Thymus (tissue), 14 donors: ENCODE measurements at places on chromosomes 3 and 15. TPM values are rescaled to one million over a fixed set of nuclear protein-coding genes. Genes with fewer than 3 reads are reported as not detected.
A peak's percentile ranks its signal among the peaks of the same experiment; 100 is the strongest.

DNA sequence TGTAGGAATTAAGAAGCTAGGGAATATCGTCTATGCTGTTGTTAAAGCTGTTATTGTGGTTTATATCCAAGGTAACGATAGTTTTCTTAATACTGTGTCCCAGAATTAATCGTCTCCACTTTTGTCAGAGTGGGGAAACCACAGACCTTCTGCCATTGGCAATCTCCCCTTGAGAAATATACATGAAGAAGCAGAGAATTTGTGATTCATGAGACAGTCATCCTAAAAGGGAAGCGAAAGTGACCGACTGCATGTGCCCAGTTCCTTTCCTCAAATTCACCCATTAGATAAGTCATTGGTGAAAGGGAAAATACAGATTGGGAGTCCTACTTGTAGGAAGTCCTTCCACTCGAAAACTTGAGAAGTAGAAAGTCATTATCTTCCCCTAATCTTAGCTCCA, 26.6 kb downstream of the DIPK2A start:
- DNase-seq: no peak

DNA sequence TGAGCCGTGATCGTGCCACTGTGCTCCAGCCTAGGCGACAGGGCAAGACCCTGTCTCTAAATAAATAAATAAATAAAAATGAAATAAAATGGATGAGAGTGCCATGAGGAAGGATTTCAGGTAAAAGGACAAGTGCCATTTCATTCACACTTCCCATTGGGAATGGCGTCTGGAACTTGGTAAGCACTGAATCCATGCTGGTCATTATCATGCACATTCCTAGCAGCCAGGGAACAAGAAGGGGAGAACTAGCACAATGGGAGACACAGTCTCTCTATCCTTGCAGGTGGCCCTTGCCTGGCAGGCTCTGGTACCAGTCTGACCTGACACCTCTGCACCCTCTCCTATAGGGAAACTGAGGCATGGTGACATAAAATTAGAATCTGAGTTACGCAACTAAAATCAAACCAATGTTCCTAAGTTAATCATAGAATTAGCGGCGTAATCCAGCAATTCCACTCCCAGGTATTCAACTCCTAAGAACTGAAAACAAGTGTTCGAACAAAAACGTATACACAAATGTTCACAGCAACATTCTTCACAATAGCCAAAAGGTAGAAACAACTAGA, 70.8 kb upstream of the MFGE8 start:
- no peak for DNase-seq

MRAS gene
- total RNA-seq: 4.7 TPM

DNA sequence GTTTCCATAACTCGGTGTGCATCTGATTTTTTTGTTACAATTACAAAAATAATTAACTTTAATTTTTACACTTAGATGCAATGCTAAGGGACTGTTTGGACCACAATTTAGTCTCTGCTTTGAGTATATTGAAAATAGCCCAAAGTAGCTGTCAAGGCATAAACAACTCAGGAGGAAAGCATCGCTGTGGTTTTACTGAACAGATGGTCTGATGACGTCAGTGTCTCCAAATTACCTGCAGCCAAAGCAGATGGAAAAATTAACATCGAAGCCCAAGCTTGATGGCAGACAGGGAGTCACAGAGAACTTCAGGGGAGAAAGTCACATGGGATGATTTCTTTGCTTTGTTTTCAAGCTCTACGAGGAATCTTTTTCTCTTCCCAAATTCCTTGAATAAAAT, 83.1 kb upstream of the PLCL2 start:
- DNase-seq: no peak

DNA sequence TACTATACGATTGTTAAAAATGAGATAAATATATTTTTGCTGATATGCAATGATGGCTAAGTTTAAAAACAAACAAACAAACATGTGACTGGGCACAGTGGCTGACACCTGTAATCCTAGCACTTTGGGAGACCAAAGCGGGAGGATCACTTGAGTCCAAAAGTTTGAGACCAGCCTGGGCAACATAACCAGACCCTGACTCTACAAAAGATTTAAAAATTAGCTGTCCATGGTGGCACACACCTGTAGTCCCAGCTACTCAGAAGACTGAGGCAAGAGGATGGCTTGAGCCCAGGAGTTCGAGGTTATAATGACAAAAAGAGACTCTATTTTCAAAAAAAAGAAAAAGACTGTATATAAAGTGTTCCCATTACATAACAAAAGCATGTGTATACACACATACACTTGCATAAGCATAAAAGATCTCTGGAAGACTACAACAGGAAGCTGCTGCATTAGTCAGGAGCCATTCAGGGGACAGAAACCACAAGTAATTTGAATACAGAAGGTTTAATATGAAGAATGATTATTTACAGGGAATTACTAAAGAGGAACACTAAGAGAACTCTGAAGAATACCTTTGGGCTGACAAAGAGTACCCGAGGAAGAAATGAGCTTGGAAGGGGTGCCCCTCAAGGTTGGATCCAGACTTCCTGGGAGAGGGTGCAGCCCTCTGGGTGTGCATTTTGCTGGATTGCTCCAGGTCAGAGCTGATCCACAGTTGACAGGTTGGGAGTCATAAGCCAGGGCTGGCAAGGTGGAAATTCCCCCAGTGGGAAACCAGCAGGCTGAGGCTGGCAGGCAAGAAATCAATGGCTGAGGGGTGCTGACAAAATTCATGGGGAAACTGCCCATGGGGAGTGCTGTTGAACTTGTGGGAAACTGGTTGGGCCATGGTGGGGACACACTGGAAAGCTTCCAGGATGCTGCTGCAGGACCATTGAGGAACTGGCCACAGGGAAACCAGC, 9.3 kb upstream of the TM4SF18 start:
- no peak for DNase-seq

CCDC14 gene
- total RNA-seq: 57.3 TPM

SLC28A1 gene
- total RNA-seq: 0.05 TPM

DNA sequence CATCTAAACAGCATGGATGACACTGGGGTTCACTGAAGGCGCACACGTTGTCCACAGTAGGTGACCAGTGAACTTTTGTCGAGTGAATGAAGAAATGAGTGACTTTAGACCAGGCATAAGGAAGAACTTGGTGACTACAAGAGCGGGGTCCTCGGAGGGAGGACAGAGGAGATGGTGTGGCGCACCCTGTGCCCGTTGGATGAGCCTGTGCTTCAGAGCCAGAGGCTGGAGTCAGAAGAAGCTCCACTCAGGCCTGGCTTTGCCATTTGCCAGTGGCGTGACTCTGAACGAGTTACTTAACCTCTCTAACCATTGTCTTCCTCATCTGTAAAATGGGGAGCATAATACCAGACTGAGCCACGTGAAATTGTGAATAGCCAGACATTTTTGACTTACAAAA, 42.2 kb downstream of the MUC4 start:
- no peak for DNase-seq

GRCh38 chr3:28134792-28135375, 106.5 kb upstream of the CMC1 start:
- no peak for DNase-seq

RTP1 gene
- 0.05 TPM for total RNA-seq

MYLK gene
- total RNA-seq: 5.4 TPM

DNA sequence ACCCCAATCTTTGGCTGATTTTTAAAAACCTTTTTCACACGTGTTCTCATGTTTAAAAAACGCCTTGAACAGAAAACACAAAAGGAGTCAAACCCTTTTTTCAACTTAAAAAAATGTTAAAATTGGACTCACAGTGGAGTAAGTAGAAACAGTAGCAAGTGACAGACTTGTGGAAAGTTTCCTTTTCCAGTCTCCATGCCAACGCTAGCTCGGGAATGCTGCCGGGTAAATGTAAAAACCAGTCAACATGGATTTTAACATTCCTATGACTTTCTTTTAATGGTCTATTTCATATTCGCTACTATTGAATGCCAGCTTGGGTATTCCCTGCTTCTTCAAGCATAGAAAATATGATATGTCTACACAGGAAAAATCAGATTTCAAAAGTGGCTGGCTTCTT, 1.6 kb upstream of the PROK2 start:
- no peak for DNase-seq

PGBD4 gene
- 1.4 TPM for total RNA-seq

- peak; percentile 9 for DNase-seq
These were observed 52.9 kb downstream of the RYK start for GRCh38 chr3:134197681-134198261.

LTF gene
- 44.2 TPM for total RNA-seq

FAIM gene
- 25.1 TPM for total RNA-seq

GRCh38 chr15:73522011-73522410, 79.0 kb downstream of the REC114 start:
- no peak for DNase-seq

- DNase-seq: no peak
These were observed 3.0 kb upstream of the SPG11 start for GRCh38 chr15:44666210-44667038.

CLEC3B gene
- total RNA-seq: 25.5 TPM

CLDN16 gene
- total RNA-seq: 0.52 TPM

DNA sequence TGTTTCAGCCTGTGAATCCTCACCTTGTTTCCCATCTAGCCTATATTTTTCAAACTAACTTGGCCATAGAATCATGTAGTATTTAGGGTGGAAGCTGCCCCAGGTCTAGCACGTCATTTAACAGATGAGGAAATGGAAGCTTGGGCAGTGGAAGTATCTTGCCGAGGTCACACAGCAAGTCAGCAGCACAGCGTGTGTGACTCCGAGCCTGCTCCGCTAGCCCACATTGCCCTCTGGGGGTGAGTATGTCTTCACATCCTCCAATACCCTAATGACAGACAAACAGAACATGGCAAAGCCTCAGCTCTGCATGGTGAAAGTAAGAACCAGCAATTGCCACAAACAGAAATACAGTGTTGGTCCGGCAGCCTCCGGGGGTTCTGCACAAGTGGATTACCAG, 2.2 kb upstream of the CCR5 start:
- DNase-seq: peak; percentile 69

DNA sequence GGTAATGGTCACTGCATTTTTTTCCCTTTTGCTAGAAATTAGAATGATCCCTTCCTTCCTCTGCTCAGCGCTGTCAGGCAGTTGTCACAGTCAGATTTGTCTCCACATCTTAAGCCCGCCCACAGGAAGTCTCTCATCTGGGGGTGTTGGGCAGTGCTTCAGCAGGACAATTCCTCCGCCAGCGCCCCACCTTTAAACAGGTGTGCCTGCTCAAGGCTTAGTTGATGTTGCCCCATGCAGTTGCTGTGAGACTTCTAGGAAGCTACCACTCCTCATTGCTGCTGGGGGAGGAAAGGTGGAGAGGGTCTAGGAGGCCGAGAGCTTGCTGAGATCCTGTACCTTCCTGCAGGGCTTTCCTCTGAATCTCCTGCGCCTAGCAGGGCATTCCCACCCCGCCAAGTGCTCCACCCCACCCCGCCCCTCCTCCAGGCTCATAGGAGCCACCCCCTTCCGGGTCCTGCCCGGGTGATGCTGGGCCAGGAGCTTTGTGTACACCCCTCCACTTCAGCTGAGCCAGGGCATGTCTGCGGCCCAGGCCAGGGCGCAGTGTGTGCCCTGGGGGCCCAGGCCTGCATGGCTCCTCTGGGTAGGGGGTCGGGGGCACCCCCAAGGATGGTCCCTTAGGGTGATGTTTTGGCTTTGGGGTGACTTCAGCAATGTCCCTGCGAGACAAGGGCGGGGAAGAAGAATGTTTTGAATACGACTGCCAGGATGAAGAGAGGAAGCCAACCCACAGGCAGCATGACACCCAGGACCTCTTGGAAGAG, 68.7 kb downstream of the TRAK1 start:
- peak; percentile 16 for DNase-seq

- no peak for DNase-seq
These were observed 854.2 kb downstream of the SI start for GRCh38 chr3:164224126-164224525.

- no peak for DNase-seq
These were observed 139.1 kb downstream of the RTP4 start for GRCh38 chr3:187507266-187507665.

GRCh38 chr3:195209083-195209846, 61.7 kb downstream of the XXYLT1 start:
- DNase-seq: no peak

GRCh38 chr15:28984421-28985315, 98.9 kb downstream of the APBA2 start:
- no peak for DNase-seq

DNA sequence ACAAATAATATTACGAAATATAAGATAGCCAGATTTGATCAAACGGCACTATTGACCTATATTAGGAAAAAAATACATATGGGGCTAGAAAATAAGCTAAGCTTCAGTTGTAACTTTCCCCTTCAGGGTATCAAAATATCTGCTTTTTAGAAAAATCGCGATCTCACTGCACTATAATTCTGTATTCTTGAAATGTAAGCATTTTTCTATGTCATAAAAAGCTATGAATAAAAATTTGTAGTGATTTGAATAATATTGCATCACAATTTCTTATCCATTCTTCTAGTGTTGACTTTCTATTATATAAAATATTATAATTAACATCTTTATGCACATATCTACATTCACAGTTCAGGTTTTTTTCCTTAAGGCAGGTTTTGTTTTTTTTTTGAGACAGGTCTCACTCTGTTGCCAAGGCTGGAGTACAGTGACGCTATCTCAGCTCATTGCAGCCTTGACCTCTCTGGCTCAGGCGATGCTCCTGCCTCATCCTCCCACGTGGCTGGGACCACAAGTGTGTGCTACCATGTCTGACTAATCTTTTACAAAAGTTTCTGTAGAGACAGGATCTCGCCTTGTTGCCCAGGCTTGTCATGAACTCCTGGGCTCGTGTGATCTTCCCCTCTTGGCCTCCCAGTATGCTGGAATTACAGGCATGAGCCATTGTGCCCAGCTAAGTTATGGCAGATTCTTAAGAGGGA, 21.6 kb downstream of the EMC4 start:
- no peak for DNase-seq

LMLN gene
- 1.4 TPM for total RNA-seq

GRCh38 chr3:191244242-191244867, 45.3 kb downstream of the OSTN start:
- peak; percentile 22 for DNase-seq

DNA sequence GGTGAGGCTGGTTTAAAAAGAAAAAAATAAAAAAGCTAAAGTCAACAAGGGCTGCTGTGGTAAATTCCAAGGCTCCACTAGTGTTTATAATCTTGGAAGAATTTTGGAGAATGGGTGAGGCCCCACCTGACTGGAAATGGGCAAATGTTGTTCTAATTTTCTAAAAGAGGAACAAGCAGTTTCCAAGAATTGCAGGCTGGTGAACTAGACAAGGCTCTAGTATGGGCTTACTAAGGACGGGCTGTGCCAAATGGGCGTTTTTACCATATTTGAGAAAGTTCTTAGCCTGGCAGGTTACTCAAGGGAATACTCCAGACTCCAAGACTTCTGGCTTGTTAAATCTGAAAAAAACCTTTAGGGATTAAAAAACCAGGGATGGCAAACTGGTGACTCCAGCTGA, 67.0 kb upstream of the ABHD2 start:
- DNase-seq: no peak

OR5K1 gene
- total RNA-seq: not detected

LRCH3 gene
- 25.4 TPM for total RNA-seq

GRCh38 chr3:151537726-151538125, 76.9 kb upstream of the IGSF10 start:
- DNase-seq: no peak

GRCh38 chr3:177451301-177451750, 254.0 kb upstream of the TBL1XR1 start:
- no peak for DNase-seq

GRCh38 chr3:161100994-161101393, 4.2 kb downstream of the B3GALNT1 start:
- DNase-seq: no peak

NR2E3 gene
- total RNA-seq: 0.05 TPM
